ENCODE measurements at places on chromosomes 2 and 18.

DNA sequence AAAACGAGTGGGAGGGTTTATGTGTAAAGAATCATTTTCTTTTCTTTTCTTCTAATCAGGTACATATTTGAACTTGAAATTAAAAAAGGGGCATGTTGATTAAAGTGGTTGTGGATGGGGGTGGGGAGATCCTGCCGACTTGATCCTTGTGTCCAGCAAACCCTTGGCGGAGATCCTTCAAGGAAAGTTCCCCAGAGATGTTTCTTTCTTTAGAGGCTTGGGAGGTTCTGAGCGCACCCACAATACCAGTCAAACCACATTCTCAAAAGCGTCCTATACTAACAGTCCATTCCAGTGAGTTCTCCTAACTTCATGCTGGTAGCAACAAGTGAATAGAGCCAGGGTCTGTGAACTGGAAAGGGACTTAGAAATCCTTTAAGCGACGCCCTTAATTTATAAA is 49.2 kb downstream of the MYCN start:
- DNase-seq = no peak

- no peak for DNase-seq
Observed at GRCh38 chr2:237497009-237497837, 10.2 kb downstream of the MLPH start.

DNA sequence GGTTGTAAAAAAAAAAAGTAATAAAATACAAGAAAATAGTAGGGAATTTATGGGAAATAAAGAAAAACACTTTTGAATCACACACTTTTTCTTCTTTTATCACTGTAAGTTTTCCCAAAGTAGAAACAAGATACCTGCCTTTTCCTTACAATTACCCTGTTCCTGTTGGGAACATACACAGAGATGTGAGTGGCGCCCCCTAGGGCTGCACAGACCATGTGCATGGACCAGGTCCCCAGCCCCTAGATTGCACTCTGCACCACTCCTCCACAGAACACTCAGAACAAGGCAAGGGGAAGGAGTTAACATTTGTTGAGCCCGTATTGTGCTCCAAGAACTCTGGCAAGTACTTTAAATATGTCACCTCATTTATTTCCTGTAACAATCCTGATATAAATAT is 118.7 kb upstream of the NRP2 start:
- no peak for DNase-seq

DNA sequence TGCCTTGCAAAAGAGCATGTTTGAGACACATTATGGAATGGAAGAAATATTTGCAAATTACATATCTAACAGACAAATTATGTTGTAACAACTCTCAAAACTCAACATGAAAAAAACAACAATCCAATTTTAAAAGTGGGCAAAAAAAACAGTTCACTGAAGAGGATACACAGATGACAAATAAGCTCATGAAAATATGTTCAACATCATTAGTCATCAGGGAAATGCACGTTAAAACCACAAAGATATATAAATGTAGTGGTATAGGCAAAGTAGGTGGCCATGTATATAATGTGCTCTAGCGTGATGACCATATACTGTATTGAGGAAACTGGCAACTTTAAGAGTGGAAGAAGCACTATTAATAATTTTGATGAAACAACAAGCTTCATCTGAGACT is 220.1 kb downstream of the IRS1 start:
- DNase-seq = no peak

DNA sequence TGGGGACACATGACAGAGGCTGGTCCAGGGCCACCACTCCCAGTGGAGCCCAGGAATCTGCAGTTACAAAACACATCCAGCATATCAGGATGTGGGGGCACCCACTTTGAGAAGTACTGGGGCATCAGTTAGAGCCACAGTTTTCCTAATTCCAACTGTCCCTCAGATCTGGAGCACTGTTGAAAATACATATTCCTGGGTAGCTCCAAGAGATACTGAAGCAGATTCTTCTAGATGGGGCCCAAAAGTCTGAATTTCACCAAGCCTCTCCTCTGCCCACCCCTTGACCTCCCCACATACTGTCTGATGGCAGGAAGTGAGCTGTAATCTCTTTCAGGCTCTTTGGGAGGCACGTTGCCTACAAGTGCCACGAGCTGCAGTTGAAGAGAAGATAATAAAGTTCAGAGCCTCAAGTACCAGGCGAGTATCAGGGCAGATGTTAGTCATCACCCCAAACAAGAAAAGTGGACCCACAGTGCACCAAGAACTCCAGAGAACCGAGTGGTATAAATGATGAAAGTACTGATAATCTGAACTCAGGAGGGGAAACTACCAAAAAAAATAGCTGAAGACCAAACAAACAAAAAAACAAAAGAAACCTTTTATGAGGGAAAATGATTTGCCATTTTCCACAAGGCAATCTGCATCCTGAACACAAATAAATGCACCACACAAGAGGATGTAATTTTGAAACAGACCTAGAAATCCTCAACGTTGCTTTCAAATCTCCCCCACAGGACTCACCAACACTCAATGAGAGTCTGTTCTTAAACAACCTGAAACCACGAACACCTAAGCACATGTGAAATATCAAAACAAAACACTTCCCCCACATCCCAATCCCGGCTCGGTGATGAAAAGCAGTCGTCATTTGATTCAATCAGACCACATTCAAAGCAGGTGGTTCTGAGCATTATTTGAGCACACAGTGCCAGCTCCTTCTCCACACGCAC is 98.7 kb downstream of the TCF4 start:
- no peak for DNase-seq

Data from activated T-helper 2 cell treated with anti-CD3 and anti-CD28 coated beads, Interferon-gamma antibody, Interleukin-2, Interleukin-4, amounts not matched to agents 10 μg/mL and 5 μg/mL and 100 μg/mL, durations not matched to agents 14 hours and 24 hours and 36 hours (primary cell).